Right renal cortex interstitium (tissue), 3 donors: ENCODE measurements at places on chromosomes 12 and 14. TPM values are rescaled to one million over a fixed set of nuclear protein-coding genes. Genes with fewer than 3 reads are reported as not detected.

ACSM4 gene
- not detected for polyA plus RNA-seq

SCN8A gene
- polyA plus RNA-seq = 1.8 TPM

BBOF1 gene
- 14.9 TPM for polyA plus RNA-seq

DNA sequence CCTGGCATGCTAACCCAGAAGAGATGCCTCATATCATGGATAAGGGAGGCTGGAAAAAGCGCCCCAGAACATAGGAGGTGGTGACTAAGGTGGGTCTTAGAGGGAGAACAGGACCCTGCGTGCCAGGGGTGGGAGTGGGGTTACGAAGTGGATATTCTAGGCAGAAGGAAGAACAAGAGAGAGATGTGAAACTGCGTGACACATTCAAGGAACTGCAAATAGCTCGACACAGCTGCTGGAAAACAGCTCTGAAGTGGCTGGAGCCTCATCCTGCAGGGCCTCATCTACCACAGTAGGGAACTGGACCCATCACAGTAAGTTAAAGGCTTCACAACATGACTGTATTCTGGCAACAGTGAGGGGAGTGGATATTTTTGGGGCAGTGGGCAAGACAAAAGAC, 61.1 kb downstream of the RNF34 start:
- DNase-seq = no peak

GRCh38 chr12:91884230-91884629, 261.4 kb downstream of the BTG1 start:
- DNase-seq = no peak

- DNase-seq = no peak
Measured at GRCh38 chr12:5615760-5616159, 183.9 kb downstream of the NTF3 start.

- DNase-seq = peak; percentile 63
Measured at GRCh38 chr14:102694530-102695166, 82.6 kb upstream of the TRAF3 start.

GRCh38 chr12:102438827-102439210, 41.5 kb downstream of the IGF1 start:
- DNase-seq = no peak

DNA sequence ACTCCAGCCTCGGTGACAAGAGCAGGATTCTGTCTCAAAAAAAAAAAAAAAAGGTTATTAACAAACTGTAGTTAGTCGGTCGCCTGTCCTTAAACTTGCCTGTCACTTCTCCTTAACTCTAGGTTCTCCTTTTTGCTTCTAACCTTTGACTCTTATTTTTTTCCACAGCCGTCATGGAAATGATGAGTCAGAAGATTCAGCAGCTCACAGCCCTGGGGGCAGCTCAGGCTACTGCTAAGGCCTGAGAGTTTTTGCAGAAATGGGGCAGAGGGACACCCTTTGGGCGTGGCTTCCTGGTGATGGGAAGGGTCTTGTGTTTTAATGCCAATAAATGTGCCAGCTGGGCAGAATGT, 418 bp upstream of the MYG1 start:
- no peak for DNase-seq

GRCh38 chr14:32078023-32078857, 1.1 kb downstream of the ARHGAP5 start:
- peak; percentile 49 for DNase-seq

DNA sequence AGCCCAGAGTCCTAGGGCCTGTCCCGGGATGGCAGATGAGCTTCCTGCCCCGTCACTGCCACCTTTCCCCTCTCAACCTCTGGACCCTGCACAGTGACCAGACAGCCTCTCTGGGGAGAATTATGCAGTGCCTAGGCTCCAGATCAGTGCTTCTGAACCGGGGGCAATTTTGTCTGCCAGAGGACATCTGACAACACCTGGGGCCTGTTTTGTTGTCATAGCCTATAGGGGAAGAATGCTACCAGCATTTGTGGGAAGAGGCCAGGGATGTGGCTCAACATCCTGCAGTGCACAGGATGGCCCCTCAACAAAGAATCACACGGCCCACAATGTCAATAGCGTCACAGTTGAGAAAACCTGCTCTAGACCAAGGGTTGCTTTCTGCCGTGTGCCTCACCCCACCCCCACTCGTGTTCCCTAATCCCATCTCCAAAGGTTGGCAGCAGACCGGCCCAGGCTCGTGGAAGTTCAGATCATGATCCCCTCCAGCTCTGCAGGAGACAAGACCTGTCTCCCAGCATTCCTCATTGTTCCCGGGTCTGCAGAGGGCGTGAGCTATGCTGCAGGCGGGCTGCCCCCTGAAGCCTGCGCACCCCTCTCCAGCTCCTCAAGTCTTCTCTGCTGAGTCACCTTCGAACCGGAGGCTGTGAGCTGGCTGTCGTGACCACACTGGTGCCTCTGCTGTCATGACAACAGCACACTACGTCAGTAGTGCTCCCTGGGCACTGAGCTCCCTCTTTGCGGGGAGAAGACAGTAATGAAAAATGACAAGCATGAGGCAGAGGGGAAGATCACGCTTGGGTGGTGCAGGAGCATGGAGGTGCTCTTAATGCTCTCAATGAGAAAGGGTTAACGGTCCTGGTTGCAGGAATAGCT, 2.0 kb upstream of the GAPDH start:
- DNase-seq = peak; percentile 26

DNA sequence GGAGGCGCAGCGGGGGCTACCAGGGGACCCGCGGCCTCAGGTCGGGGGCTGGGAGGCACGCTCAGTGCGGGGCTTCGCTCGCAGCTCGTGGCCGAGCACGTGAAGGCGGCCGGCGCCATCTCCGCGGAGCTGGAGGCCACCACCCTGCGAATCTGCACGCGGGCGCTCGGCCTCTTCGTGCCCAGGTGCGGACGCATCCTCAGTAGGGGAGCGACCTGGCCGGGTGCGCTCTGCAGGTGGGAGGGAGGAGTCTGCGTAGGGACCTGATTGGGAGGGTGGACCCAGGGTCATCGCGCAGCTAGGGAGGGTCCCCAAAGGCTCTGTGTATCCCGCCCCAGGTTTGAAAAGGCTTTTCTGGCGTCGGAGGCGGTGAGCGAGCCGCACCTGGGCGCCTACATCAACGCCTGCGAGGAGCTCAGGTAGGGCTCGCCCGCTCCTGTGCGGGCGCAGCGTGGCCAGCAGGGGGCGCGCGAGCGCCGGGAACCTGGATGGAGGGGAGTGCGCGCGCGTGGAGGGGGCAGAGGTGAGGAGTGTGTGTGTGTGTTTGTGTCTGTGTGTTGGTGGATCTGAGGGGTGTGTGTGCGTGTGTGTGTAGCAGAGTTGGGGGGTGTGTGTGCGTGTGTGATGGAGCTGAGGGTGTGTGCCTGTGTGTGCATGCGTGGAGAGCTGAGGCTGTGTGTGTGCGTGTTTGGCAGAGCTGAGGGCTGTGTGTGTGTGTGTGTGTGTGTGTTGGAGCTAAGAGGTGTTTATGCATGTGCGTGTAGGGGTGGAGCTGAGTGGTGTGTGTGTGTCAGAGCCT, 10.3 kb downstream of the EXOC3L4 start:
- no peak for DNase-seq

DNA sequence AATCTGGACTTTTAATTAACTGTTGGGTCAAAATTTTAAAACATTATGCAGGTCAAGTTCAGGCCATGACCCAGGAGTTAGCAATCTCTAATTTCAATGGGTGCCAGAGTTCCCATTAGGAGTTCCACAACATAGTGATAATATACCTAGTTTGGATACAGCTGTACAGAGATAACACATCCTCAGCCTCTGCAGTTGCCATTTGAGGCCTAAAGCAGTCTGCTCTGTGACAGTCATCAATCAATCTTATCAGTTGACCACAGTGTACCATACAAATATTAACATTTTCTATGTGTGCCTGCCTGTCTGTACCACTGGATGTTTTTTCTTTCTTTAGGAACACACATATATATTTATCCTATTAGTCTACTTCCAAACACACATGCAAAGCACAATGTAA, 54.0 kb upstream of the BBS10 start:
- DNase-seq = no peak

GRCh38 chr12:119819322-119819721, 57.8 kb downstream of the CIT start:
- no peak for DNase-seq

DNA sequence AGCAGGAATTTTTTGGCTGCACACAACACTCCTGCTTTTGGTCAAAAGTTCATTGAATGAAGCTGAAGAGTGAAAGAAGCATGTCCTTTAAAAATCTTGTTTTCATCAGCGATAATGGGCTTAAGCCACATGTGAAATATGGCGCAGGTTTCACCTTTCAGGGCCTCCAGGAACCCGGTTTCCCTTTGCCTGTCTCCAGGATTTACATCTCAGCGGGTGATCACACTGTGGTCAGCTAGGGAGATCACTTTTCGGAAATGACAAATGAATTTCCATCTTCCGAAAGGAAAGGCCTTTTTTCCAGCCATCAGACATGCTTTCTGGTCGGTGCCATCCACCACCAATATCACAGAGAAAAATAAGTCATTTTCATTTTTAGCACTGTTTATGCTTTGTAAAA, 727.1 kb upstream of the TBX3 start:
- DNase-seq = no peak

DNA sequence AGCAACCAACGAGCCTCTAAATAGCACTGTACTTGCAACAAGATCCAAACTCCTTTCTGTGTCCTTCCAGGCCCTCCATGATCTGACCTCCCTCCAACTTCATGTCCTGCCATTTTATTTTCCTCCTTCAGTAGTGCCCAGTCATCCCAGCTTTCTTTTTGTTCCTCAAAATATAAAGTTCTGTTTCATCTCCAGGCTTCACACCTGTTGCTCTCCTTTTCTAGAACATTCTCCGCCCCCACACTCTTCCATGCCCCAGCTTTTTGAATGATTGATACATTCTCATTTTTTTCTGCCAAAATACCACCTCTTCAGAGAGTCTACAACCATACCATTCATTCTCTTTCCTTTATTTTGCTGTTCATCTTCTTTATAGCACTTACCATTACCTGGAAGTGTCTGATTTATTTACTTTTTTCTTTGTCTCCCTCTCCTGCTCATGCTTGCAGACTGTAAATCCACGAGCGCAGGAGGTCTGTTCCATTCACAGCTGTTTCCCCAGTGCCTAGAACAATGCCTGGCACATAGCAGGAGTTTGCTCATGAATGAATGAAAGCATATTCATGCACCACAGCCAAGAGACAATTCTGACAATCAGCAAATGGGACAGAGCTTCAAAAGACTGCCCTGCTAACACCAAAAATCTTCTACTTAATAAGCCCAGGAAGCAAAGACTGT, 296.4 kb downstream of the RPAP3 start:
- DNase-seq = no peak

GRCh38 chr12:29376118-29376517, 4.9 kb downstream of the ERGIC2 start:
- no peak for DNase-seq
